ENCODE measurements at places on chromosomes 3 and 15.

GRCh38 chr3:107650788-107651187 lies 128.0 kb downstream of the BBX start:
- no peak for DNase-seq

GRCh38 chr3:42195879-42196330 lies 70.1 kb downstream of the CCK start:
- no peak for DNase-seq

DNA sequence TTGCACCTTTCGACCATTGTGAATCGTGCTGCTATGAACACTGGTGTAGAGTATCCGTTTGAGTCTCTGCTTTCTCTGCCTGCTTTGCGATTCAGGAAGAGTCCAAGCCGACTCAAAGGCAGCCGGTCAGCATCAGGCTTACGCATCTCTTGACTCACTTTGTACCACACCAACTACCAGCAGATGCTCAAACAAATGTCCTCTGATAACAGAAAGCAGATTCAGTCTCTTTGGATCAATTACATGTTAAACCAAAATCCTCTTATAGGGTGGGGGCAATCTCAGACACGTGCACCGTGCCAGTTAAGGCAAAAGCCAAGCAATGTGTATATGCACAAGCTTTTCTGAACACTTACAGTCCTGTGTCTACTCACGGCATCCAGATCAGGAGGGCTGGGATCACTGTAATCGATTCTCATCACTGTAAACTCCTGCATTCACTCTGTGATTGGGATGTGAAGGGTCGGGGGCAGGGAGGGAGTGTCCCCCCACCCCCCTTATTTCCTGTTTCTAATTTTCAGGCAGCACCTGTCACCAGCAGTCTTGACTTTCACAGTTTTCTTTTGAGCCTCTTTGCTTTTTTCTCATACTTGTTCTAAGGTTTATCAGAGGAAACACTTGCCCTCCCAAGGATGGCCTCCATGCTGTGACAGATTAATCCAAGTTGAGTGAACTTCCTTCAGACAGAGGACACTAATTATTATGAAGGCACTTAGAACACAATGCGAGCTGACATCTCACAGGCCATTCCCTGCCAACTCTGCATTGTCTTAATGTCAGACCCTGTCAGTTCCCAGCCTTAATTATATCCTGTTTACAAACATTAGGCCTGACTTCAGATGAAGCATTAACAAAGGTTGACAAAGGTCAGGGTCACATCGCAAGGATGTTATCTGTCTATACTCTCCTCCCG lies 153.5 kb downstream of the MECOM start:
- no peak for DNase-seq

- DNase-seq, result no peak
These were observed 20.9 kb downstream of the KAT2B start for GRCh38 chr3:20060974-20061685.

- DNase-seq, result no peak
These were observed 159.4 kb downstream of the ATP10A start for GRCh38 chr15:25703726-25704125.

DNA sequence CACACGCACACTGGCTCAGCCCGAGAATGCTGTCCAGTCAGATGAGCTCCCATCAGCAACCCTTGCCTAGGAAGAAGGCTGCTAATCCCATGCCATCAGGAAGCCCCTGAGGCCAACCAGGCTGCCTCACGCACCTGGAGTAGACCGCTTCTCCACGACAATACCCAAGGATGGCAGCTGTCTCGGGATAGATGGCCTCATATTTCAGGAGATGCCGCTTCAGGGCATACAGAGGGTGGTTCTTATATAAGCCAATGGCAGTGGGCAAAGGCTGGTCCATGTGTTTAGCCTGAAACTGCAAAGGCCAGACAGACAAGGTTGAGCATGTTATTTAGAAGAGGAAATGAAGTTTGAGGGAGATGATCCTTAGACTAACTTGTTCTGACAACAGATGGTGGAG lies 22.2 kb downstream of the XPC start:
- DNase-seq, result no peak

Data from muscle of back (tissue), 13 donors.